Thoracic aorta (tissue), 2 donors: ENCODE measurements at places on chromosomes 12 and 14. TPM values are rescaled to one million over a fixed set of nuclear protein-coding genes. Genes with fewer than 3 reads are reported as not detected.

Gene DBX2
- not detected for total RNA-seq

Gene SSTR1
- 0.95 TPM for total RNA-seq

Gene SPX
- total RNA-seq: not detected

Gene ITGA7
- 317 TPM for total RNA-seq

Gene TAS2R30
- total RNA-seq: 4.1 TPM

GRCh38 chr14:54652188-54652587 lies 85.3 kb downstream of the SAMD4A start:
- H3K4me1 ChIP-seq: peaks cover 45% of the 10 kb centered on the region
- peak overlapping the region; percentile 90 for H3K27ac ChIP-seq
- DNase-seq: peak; percentile 73
- no peaks in the 10 kb centered on the region for H3K27me3 ChIP-seq

DNA sequence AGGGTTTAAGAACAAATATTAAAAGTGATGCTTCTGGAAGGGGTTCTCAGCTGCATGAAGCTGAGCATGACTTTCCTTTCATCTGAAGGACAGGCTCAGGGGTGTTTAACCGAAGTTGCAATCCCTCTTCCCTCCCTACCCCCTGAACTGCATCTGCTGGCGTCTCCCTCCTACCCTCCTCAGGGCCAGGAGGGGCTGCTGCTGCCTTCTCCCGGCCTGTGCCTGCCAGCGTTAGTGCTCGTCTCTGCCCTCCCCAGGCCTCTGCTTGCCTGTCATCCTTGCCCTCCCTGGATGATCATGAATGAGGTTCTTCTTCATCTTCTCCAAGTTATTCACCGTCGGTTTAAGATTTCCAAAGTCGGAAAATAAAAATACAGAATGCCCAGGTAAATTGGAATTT lies 12.2 kb downstream of the SMOC1 start:
- no peaks in the 10 kb centered on the region for H3K27me3 ChIP-seq
- H3K4me3 ChIP-seq: no peak overlapping the region
- DNase-seq: no peak
- H3K27ac ChIP-seq: no peak overlapping the region
- H3K4me1 ChIP-seq: no peaks in the 10 kb centered on the region

GRCh38 chr14:67188326-67188725 lies 914 bp upstream of the GARIN2 start:
- no peak for DNase-seq
- H3K4me3 ChIP-seq: no peak overlapping the region
- no peaks in the 10 kb centered on the region for H3K4me1 ChIP-seq

- no peaks in the 10 kb centered on the region for H3K27me3 ChIP-seq
- no peak for DNase-seq
- H3K27ac ChIP-seq: no peak overlapping the region
- H3K4me1 ChIP-seq: no peaks in the 10 kb centered on the region
- H3K36me3 ChIP-seq: no peaks in the 10 kb centered on the region
Observed at GRCh38 chr14:42554091-42554490, 947.4 kb downstream of the LRFN5 start.
